ENCODE measurements at places on chromosomes 7 and 10.
A peak's percentile ranks its signal among the peaks of the same experiment; 100 is the strongest.

- no peak for DNase-seq
Measured at GRCh38 chr10:118737603-118738302, 17.0 kb downstream of the CACUL1 start.

GRCh38 chr10:97887399-97887798, 37.8 kb downstream of the GOLGA7B start:
- no peak for DNase-seq

GRCh38 chr10:106825576-106826364, 338.7 kb downstream of the SORCS1 start:
- no peak for DNase-seq

GRCh38 chr10:32981760-32982159, 23.7 kb upstream of the ITGB1 start:
- DNase-seq, result no peak

GRCh38 chr7:93751421-93751820, 139.1 kb downstream of the TFPI2 start:
- no peak for DNase-seq

GRCh38 chr10:74058658-74059057, 60.7 kb downstream of the VCL start:
- DNase-seq, result no peak

DNA sequence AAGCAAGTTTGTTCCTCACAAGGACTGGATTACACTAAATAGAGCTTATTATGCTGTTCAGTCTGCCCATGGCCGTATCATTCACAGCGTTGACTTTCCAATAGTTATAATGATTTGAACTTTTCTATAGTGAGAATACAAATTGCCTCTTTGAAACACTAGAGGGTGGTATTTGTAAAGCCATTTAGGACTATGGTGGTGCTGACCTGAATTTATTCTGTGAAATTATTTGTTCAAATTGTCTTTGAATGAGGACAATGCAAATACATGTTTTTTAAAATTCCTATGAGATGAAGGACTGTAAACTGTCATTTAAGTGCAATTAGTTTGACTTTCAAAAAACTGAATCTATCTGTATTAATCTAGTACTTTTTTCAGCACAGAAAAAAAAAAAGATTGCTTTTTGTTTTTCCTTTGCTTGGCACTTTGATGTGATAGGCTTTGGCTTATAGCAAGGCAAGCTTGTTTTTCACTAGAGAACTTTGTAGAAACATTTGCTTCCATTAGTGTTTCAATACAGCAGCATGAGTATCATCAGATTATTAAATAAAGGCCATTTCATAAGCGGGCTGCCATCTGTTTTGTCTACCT, 122.7 kb upstream of the TMEM229A start:
- peak; percentile 11 for DNase-seq

DNA sequence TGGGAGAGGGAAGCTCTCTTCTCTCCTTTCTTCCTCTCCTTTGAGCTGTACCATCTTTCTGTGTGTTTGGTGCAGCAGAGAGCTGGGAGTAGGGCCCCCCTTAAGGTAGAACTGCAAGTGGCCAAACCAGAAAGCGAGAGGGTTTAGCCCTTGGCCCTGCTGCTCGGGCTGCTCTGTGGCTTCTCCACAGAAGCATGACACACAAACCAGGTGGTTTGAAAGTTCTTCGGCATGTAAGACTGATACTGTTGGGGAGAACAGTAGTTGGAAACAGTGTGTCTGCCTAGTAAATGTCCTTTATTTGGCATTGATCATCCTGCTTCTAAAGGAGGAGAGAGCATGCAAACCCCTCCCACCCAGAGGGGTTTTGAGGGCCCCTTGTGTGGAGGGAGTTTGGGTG, 277.8 kb downstream of the CELF2 start:
- DNase-seq, result no peak

Measured in HEK293T (cell line).